ENCODE measurements at places on chromosomes 3 and 15.

DNA sequence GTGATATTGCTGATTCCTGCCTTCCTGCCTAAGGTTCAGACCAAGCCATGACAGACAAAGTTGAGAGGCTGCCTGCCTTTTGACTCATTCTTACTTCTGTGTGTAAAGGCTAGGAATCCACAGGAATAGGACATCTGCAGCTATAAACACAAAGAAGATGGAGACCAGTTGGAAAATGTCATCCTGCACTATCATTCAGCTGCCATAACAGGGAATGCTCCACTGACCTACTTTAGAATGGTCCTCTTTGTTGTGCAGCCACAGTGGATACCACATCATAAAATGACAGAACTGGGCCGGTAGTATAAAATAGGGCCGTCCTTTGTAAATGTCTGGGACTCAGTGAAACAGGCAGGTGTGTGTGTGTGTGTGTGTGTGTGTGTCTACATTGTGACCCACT lies 75.1 kb downstream of the STAC start:
- no peak for DNase-seq

- no peak for DNase-seq
Measured at GRCh38 chr3:146065573-146066006, 95.4 kb downstream of the PLOD2 start.

DNA sequence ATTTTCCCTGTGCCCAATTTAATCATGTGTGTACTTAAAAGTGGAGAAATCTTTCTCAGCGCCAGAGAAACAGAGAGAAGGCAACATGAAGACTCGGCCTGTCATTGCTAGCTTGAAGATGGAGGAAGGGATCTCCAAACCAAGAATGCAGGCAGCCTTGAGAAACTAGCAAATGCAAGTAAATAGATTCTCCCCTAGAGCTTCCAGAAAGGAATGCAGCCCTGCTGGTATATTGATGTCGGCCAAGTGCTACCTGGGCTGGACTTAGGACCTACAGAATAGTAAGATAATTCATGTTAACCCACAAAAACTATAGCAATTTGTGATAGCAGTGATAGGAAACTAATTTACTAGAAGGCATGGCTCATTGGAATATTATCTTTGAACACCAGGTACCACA lies 150.9 kb upstream of the ABI3BP start:
- DNase-seq = no peak

DNA sequence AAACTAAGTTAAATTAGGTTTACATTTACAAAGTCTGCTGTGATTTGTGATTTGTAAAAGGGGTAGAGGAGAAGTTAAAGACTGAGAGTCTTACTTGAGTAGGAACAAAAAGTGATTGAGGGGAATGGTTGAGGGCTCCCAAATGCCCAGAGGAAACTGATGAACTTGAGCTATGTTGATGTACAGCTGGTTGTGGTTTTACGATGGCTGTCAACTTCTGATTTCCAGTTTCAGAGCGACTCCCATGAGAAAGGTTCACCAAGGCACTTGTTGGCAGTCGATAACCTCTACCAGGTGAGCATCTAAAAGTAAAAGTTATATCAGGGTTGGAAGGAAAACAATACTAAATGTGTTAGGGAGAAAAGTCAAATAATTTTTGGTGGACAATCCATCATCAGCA lies 91.0 kb downstream of the XRN1 start:
- no peak for DNase-seq

DNA sequence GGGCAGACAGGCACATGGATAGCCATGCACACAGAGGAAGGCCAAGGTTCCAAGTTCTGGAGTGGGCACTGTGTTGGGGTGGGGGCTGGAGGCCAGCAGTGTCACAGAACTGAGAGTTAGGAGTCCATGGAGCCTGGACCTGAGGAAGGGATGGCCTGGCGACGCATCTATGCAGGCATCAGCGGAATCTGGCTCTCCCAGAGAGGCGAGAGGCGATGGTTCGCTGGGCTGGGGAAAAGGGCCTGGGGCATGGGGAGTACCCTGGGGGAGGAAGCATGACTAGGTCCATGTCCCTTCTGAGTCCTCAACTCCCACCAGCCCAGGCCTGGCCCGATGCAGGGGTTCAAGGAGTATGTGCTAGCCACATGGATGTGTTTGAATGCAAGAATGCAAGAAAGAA lies 192.8 kb upstream of the LINGO1 start:
- no peak for DNase-seq

All from GDM1 (cell line).